ENCODE measurements at places on chromosomes 7 and 10. TPM values are rescaled to one million over a fixed set of nuclear protein-coding genes. Genes with fewer than 3 reads are reported as not detected.

UCN3 gene
- not detected for total RNA-seq

DNA sequence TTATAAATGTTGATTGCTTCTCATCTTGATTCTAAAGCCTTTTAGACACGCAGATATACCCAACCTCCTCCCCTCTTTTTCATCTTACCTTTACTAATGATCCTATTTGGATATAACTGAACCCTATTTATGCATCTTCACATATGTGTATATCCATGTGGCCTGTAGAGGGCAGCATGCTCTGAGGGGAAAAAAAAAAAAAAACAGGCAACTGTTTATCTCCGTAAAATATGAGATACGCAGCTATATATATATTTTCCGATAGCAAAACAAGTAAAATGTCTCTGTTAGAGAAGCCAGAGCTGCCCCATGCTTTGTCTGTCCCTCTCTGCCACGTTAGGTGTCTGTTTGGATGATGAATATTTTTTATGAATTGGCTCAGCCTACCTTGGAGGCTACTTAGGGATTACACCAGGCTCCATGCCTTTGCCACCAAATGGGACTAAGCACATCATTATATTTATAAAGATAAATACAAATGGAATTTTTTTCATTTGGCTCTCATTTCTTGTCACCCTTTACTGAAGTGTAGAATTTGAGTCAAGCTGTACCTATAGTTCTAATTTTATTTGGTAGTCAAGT, 174.8 kb upstream of the FZD1 start:
- DNase-seq = no peak

GRCh38 chr7:13577566-13578145, 411.8 kb downstream of the ETV1 start:
- DNase-seq = no peak

GRCh38 chr7:150748376-150748775, 11.2 kb downstream of the GIMAP5 start:
- no peak for DNase-seq

GRCh38 chr10:38093816-38094157, 350 bp upstream of the ZNF37A start:
- no peak for DNase-seq

- no peak for DNase-seq
These were observed 81.4 kb downstream of the VSTM4 start for GRCh38 chr10:49033939-49034338.

DNA sequence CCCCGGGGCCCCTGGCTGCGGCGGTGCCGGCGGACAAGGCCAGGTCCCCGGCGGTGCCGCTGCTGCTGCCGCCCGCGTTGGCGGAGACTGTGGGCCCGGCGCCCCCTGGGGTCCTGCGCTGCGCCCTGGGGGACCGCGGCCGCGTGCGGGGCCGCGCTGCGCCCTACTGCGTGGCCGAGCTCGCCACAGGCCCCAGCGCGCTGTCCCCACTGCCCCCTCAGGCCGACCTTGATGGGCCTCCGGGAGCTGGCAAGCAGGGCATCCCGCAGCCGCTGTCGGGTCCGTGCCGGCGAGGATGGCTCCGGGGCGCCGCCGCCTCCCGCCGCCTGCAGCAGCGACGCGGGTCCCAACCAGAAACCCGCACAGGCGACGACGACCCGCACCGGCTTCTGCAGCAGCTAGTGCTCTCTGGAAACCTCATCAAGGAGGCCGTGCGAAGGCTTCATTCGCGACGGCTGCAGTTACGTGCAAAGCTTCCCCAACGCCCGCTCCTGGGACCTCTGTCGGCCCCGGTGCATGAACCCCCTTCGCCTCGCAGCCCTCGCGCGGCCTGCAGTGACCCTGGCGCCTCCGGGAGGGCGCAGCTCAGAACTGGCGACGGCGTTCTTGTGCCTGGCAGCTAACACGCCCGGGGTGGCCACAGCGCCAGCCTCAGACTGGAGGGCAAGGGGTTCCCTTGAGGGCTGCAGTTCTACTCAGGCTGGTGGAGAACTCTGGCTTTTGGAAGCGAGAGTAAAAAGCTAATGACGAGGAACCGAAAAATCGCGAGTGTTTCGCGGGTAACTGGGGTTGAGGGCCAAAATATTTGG, 804 bp downstream of the FRAT1 start:
- DNase-seq = no peak

DNA sequence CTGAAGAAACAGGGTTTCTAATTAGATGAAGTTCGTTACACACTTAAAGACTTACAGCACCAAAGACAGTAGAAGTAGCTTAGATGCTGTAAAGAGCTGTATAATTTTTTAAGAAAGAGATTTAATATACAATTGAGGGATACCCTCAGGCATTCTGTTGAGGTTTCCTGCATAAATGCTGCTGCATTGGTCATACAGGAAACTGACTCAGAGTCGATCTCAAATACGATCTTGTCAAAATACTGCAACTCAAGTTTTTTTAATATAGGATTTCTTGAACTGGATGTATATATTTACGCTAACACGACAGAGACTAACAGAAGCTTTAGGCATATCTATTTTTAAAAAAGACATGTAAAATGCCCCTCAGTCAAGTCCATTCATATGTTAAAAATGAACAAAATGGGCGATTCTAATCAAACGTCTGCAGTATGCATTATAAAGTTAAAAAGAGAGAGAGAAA, 2.4 kb upstream of the ARID5B start:
- DNase-seq = no peak

GRCh38 chr7:107594961-107595737, 15.1 kb downstream of the BCAP29 start:
- no peak for DNase-seq

DNA sequence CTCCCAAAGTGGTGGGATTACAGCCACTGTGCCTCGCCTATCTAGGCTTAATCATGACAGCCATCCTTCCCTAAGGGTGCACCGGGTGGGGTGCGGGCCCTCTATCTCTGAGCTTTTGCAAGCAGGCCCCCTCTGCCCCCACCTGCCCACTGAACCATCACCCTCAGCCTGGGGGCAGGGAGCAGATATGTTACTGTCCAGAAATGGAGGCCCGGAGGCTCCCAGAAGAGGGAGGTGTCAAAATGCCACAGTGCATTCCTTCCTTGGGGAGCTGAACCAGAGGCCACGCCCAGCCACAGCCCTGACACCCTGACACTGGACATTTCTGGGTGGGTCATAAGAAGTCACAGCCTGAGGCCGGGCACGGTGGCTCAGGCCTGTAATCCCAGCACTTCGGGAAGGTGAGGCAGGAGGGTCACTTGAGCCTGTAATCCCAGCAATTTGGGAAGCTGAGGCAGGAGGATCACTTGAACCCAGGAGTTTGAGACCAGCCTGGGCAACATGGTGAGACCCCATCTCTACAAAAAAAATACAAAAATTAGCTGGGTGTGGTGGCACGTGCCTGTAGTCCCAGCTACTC, 129.8 kb upstream of the TNRC18 start:
- DNase-seq = no peak

SLC26A3 gene
- total RNA-seq = not detected

DNA sequence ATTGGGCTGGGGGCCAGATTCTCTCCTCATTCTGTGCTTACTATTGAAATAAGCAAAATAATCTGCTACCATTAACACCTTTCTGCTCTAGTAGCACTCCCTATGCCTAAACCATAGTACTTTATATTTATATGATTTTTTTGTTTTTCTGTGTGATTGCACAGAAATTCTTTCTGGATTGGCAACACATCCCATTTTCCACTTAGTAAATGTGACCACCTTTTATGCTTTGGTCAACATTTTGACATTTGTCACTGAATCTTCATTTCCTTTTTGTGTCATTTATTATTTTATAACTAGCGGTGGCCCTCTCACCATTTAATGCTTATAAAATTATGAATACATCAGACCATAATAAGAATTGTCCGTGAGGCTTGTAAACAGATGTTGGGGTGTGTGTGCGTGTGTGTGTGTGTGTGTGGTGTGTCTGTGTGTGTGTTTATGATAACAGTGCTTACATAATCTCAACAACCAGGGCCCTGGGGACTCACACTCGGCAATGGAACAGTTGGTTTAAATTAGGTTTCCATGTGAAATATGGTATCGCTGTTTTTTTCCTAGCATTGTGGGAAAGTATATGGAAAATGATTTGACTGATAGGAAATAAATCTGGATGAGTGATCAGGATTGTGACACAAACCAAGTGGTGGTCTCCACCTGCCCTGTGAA, 138.9 kb downstream of the NOC3L start:
- no peak for DNase-seq

- DNase-seq = no peak
These were observed 46.1 kb downstream of the UBE2H start for GRCh38 chr7:129906700-129907099.

DNA sequence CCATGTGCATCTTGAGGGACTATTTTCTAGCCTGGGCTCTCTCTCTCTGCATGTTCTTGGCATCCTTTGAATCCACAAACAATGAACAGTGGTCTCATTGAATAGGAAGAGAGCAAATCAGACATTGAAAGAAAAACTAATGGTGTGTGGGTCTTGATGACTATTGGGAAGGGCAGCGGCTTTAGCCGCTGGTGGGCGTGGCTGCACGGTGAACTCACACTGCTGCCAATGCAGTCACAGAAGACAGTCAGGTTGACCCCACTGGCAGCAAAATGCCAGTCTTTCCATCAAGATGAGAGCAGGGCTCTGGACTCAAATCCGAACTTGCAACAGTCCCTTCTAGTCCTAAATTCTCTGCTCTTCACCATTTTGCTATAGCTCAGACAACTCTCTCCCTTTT, 91.0 kb downstream of the ADARB2 start:
- DNase-seq = no peak

AOC1 gene
- 0.70 TPM for total RNA-seq

IFIT3 gene
- 48.9 TPM for total RNA-seq

DNA sequence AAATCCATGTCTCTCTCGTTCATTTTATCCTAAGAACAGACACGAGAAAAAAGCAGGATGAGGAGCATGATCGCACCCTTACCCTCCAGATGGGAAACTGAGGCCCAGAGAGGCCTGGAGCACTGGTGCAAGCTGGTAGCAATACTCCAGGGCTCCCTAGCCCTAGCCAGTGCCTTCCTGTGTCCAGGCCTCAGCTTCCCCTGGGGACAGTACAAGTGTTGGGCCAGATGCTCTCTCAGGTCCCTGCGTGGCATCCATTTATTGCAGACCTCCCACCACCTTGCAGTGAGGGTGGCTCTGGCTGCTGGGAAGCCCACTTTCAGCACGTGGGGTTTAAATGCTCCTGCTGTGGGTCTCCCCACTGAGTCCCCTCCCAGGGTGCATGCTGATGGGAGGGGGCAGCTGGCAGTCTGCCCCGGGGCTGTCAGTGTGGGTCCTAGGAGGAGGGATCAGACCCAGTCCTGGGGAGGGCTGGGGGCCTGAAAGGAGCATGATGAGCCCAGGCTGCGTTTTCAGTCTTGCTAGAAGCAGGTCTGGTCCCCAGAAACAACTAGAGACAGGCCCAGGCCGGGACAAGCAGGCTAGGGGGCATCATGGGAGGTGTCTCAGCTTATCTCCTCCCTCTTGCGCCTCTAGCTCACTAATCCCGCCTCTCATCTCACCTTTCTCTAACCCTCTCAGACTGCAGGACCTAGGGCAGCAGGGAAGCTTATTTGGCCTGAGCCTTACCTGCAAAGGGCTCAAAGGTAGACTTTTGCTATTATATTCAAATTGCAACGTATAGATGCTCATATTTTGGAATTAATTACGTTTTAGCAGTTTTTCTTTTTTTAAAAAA, 662 bp upstream of the PPIF start:
- no peak for DNase-seq

DNA sequence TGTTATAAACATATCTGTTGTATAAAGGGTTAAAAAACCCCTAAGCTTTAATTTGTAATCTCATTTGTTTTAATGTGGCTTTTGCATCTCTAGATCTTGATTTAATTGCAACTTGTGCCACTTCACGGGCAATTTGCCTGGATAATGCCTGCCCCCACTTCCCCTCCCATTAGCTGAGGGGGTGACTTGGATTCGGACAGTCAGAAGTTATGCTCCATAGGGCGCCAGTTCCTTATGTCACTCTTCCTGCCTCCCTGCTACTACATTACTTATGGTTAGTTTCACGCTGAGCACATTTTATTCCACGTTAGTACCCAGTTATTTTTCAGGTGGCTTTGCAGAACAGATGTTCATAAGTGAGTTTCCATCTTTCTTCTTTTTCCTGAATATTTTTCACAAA, 1015.2 kb upstream of the PHF14 start:
- no peak for DNase-seq

GRCh38 chr7:6172910-6173295, 99.5 kb downstream of the CYTH3 start:
- DNase-seq = no peak

All from left lung (tissue), 14 donors.